ENCODE measurements at places on chromosomes 5 and 9.

- peak; percentile 57 for DNase-seq
These were observed 9.8 kb downstream of the PIK3R1 start for GRCh38 chr5:68225188-68225910.

DNA sequence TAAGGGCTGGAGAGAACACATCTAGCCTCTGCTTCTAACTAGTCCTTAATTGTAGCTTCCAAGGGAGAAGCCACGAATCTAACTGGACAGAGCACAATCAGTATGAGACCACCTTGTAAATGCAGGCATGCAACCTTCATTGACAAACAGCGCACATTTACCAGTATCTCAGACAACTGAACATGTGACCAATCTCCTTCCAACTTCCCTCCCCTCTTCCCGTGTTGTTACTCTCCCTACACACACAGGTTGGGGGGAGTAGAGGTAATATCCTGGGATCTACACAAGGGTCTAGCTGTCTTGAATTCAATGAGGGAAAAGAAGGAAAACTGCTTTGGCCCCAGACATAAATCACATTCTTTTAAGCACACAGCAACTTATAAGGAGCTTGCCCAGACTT is 77.6 kb downstream of the LIFR start:
- no peak for DNase-seq

DNA sequence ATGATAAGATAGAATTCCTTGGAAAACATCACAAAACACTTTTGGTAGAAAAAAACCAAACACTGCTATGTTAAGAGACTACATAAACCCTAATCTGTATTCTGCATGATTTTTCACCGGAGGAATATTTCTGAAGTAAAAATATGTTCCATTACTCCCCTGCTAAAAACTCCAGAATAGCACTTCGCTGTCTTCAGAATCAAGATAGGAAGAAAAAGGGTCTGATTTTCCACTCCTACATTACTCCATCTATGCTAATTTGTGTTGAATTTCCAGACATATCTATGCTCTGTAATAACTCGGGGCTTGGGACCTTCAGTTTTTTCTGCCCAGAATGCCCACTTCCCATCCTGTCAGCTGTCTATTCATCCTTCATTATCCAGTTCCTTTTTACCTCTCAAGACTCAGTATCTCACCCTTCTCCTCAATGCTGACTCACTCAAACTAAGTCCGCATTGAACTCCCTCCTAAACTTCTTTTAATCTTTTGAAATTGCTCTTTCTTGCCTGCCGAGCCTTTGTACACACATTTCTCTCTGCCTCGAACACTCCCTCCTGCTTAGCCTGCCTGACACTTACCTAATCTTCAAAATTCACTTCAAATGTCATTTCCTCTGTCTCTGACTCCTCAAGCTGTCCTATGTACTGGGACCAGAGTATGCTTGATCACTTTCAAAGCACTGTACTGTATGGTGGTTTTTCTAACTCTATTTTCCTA is 171.0 kb downstream of the ARRDC3 start:
- peak; percentile 25 for DNase-seq

DNA sequence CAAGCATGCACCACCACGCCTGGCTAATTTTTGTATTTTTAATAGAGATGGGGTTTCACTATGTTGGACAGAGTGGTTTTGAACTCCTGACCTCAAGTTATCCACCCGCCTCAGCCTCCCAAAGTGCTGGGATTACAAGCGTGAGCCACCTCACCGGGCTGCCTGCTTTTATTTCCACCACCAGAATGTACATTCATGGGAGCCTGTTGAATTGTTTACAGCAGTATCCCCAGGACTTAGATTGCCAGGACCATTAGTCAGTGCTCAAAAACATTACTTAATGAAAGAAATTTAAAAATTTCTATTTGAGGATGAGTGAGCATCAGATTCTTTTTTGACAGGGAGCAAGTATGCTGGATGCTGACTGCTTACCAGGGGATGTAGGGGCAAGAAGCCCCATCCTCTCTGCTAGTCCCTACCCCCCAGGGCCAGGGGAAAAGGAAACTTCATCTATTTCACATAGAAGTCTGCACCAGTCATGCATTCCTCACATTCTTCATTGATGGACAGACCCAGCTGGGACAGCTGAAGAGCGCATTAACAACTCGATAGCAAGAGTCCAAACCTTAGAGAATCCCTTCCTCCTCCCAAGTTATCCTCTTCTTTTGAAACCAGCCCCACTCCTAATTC is 10.3 kb upstream of the RGMB start:
- DNase-seq, result peak; percentile 77

- no peak for DNase-seq
These were observed 28.5 kb upstream of the TNFSF15 start for GRCh38 chr9:114834386-114834785.

DNA sequence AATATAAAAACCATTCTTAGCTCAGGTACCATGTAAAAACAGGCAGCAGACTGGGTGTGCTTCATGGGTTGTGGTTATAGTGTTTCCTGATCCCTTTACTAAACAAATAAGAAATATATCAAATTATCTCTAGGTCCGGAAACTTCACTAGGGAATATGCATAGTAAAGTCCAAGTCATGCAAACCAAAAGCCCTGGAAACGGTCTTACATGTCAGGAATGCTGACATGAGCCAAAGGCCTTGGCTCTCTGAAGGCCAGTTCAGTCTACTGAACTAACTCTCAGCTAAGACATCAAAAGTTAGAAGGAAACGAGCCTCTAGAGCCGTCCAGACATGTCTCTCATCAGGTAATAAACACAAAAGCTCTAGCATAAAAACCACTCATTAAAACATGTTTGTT is 778.9 kb upstream of the ZNF608 start:
- DNase-seq, result peak; percentile 3

Data from Daoy (cell line).